ENCODE measurements at places on chromosomes 5 and 9. TPM values are rescaled to one million over a fixed set of nuclear protein-coding genes. Genes with fewer than 3 reads are reported as not detected.

Gene ECM2
- total RNA-seq = not detected

Gene SQSTM1
- 117 TPM for total RNA-seq

Gene IL13
- total RNA-seq = 0.72 TPM

Gene CDX1
- not detected for total RNA-seq

Gene CMBL
- total RNA-seq = 2.4 TPM
